ENCODE measurements at places on chromosomes 7 and 10. TPM values are rescaled to one million over a fixed set of nuclear protein-coding genes. Genes with fewer than 3 reads are reported as not detected.

DNA sequence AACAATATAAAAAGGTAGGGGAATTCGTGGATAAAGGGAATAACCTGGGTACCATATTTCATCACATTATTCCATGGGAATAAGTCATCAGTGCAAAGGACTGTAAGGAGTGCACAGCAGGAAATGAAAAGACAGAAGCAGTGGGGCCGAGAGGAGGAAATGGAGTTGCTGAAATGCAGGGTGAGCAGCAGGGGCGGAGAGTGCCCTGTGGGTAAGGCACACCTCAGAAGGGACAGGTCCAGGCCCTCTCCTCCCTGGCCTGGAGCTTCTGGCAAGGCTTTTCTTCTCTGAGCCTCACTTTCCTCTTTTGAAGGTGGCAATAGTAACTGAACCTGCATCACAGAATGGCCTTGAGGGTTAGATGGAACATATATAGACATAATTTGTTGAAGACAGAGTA lies 26.2 kb downstream of the IKZF1 start:
- DNase-seq: no peak

DNA sequence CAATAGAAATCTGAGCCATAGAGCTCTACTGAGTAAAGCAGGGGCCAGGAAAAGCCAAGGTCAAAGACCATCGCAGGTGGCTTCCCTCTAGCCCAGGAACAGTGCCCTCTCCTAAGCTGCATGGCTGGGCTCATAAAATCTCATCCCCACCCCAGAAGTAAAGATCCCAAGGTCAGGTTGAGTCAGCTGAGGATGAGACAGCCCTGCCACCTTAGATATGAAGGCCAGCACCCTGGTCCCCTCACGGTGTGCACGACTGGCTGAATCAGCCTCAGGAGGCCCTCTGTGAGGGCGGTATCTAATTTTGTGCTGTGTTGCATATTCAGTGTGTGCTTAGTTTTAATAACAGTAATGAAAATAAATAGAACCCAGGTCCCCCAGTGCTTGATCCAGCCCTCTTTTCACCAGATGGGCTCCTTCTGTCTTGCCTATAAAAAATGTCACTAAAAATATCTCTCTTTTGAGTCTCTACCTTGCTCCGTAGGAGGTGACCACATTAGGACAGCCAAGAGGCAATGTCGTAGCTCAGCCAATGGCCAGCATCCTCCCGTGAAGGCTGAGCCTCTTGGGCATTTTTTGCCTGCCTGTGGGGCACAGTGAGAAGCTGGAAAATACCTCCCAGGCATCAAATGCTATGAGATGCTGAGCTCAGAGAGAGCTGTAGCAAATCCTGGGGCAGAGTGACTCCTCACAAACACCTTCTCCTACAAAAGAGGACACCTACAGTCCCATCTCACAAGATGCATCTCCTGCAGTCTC lies 424.0 kb downstream of the PLXNA4 start:
- DNase-seq: no peak

GRCh38 chr10:128137877-128138276 lies 11.7 kb upstream of the MKI67 start:
- no peak for DNase-seq

- no peak for DNase-seq
These were observed 19.4 kb downstream of the COPG2 start for GRCh38 chr7:130649004-130649790.

DNA sequence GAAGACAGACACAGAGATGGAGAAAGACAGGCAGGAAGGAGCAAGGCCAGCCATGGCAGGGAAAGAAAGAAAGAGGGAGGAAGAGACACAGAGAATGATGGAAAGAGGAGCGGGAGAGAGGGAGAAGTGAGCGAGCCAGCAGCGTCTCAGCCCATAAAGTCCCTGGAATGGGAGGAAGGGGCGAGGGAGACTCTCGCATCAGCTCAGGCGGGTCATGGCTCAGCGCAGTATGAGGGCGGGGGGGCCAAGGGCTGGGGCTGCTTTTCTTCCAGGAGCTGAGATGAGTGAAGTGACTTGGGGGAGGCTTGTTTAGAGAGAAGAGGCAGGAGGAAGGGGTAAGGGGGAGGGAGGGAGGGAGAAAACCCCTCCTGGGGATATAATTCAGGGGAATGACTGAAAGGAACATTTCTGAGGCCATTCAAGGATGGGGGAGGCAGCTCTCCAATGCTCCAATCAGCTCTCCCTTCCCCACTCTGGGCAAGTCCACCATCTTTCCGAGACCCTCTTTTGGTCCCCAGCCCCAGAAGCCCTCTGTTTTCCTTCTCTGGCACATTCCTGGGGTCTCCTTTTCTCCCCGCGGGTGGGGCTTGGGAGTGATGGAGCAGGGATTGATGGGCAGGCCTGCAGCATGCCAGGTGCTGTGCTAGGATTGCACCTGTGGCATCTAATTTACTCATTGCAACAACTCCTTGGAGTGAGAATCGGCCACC lies 87.9 kb downstream of the HIF1AN start:
- no peak for DNase-seq

Gene RINT1
- 34.9 TPM for total RNA-seq

DNA sequence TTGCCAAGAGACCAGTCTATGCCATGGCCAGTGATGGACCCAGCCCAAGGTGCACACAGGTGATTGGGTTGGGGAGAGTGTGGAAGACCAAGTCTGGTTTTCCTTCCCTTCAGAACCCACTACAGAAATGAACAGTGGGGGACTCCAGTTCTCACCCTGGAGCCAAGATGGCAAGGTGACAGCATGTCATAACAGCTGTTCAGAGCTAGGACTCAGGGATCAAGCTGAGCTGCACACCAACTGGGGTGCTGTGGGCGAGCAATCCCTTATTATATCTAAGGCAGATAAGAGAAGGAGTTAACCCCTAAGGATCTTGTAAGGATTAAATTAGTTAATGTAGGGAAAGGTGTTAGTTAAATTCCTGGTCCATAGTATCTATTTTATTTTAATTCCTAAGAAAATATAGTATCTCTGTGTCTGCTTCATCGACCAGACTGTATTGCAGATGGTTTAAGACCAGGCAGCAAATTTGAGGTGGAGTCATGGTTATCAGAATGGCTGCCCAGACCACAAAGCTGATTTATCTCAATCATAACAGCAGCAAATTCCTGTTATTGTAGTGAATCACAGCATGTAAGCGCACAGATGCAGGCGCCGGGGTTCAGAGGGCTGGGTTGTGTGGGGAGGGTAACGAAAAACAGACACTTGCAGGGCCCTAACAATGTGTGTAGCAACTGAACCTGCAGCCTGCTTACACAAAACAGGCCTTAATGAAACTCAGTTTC lies 208.7 kb upstream of the ZNF32 start:
- DNase-seq: no peak

Measured in A673 (cell line).